AG08396 (cell line): ENCODE measurements at places on chromosomes 6 and 20.

DNA sequence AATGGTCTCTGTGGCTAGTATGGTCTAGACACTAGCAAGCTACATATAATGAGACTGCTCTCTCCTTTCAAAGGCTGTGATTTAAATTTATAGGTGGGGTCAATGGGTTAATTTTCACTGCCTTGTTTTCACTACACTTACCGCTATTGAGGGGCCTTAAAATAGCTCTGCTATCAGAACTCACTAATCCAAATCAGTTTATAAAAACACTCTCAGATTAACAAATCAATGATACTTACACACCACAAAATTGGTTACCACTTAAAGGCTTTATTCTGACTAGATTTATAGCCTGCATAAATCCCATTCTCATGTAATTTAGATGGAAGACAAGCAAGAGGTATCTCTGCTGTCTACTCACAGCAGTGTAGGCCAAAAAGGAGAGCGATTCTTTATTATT is 313.0 kb upstream of the AGPAT4 start:
- DNase-seq: no peak

DNA sequence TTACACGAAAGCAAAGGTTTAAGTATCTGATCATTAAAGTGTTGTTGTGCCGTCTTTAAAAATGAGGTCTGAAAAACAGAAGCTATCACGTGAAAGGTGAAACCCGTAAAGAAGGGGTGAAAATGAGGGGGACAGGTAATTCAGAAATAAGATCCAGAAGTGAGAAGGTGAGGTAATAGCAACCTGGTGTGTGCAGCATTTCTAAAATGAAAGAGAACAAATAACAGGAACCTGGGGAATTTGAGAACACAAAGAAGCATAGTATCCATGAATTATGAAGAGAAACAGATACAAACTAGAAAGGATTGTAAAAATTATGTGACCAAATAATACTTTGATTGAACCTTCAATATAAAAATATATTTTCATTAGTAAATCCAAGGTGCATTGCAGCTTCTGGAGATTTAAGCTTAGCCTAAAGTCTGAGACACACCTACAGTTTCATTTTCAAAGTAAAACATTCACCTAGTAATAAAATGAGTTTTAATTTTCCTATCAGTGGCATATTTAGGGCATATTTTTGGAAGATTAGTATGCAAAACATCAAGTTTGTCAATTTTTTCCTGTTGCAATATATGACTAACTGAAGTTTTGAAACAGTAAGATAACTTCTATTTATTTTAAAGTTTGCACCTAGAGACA is 1.4 kb downstream of the HEY2 start:
- no peak for DNase-seq

DNA sequence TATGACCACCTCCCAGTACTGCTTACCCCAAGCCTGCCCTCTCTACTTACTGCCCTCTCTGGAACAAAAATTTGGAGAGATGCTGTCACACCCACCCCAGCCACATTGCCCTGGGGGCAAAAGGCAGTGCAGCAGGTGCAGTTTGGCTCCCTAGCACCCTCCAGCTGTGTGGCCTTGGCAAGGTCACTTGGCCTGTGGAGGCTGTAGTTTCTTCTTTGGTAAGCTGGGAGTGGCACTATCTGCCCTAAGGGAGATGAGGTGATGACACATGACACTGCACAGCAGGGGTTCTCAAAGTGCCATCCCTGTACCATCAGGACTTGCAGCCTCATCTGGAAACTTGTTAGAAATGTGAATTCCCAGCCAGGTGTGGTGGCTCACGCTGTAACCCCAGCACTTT is 44.8 kb downstream of the TAF8 start:
- DNase-seq: no peak

DNA sequence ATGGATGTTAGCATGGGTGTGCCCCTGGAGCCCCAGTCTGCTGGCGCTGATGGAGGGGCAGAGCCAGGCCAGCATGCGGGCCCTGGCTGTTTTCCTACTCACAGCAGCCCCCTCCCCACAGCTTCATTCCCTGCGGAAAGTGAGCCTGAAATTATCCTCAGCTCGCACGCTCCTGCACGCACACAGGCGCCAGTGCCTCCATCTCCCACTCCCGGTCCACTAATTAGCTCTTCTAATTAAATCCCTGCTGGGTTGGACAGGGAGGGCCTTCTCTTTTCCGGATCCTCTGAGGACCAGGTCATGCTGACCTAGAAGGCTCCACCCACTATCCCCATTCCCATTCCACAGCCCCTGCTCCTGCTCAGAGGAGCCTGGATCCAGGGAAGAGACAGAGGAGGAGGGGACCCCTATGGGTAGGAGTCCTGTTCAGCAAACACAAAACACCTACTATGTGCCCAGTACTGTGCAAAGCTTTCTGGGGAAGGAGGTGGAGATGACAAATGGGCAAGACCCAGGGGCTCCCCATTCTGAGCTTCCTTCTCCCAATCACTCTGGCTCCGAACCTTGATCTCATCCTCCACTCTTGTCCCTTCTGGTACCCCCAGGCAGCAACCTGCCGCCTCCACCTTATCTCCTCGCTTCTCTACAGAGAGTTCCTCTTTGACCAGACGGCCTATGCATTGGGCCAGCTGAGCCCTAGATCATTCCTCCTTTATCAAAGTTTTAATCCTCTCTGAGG is 70.2 kb upstream of the CCDC167 start:
- DNase-seq: no peak

DNA sequence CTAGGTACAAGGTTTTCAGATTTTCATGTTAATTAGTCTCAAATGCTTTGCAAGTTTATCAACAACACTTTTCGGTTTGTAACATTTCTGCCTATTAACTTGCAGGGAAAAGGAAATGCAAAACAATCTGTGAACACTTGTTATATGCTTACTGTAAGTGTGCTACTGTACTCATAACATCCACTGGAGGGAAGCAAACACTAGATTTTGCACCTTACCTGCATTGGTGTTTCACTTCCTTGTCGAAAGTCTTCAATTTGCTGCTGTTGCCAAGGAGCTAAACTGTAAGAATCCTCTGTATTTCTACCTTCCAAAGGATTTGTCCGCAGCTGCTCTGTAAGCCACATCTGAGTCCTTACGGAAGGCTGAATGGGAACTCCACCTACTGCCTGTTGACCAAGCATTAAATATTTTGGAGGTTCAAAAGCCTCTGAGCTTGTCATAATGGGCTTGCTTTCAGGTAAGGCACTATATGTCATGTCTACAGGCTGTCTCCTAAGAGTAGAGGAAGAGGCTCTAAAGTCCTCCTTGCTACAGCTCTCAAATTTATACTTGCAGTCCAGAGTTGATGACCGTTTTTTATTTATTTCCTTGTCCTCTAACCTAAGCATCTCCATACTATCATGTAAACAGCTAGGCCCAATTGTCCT is 17.3 kb downstream of the PLN start:
- no peak for DNase-seq

GRCh38 chr6:3888153-3888957 is 39.2 kb downstream of the FAM50B start:
- no peak for DNase-seq

GRCh38 chr20:1846341-1846740 is 48.9 kb upstream of the SIRPA start:
- DNase-seq: no peak

GRCh38 chr20:33821270-33821836 is 10.2 kb downstream of the CHMP4B start:
- DNase-seq: no peak

- DNase-seq: peak; percentile 19
Measured at GRCh38 chr6:152206072-152206818, 398.8 kb downstream of the ESR1 start.

DNA sequence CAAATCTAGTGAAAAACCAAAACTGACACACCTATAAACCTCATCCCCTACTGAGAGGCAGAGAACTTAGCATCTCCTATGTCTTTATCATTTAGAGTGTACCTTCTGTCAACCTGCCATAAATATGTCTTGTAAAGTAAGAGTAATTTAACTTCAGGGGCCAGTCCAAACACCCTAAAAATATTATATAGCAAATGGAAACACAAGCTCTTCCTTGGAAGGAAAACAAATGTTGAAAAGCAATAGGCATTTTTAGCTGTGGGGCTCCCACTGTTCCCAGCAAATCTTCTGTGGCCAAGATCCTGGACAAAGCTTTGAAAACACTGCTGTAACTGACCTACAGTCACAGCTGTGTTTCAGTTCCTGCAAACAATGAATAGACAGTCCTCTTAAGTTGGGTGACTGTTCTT is 140.0 kb upstream of the RNF217 start:
- DNase-seq: no peak
